Hindlimb muscle (tissue), 1 donor: ENCODE measurements at places on chromosomes 16 and 17. TPM values are rescaled to one million over a fixed set of nuclear protein-coding genes. Genes with fewer than 3 reads are reported as not detected.

CCL4 gene
- polyA plus RNA-seq, result 3.2 TPM

GRCh38 chr17:27362909-27363308 lies 69.0 kb downstream of the WSB1 start:
- no peak for DNase-seq

SOX15 gene
- polyA plus RNA-seq, result 2.3 TPM

- no peak for DNase-seq
Measured at GRCh38 chr16:56371660-56371937, 53.7 kb downstream of the AMFR start.

DNA sequence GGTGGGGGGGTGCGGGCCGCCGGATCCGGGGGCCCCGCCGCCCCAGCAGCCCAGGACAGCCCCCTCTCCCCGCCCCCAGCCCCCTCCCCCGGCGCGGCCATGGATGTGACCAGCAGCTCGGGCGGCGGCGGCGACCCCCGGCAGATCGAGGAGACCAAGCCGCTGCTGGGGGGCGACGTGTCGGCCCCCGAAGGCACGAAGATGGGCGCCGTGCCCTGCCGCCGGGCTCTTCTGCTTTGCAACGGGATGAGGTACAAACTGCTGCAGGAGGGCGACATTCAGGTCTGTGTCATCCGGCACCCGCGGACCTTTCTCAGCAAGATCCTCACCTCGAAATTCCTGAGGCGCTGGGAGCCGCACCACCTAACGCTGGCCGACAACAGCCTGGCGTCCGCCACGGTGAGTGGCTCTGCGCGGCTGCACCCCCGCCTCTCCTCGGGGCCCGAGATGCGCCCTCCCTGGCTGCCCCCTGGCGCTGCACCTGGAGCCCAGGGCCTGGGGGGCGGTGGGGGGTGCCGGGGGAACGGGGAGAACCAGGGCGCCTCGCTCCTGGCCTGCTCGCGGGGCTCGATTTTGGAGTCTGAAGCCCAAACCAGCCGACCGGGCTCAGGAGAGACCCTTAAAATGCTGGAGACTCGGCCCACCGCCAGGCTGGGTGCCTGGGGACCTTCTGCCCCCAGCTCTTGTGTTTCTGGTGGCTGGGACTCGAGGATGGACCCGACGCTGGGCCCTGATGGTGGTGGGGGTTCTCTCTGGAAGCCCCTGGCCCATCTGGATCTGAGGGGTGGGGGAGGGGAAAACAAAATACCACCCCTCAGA lies 744 bp downstream of the CMIP start:
- DNase-seq, result no peak

DNA sequence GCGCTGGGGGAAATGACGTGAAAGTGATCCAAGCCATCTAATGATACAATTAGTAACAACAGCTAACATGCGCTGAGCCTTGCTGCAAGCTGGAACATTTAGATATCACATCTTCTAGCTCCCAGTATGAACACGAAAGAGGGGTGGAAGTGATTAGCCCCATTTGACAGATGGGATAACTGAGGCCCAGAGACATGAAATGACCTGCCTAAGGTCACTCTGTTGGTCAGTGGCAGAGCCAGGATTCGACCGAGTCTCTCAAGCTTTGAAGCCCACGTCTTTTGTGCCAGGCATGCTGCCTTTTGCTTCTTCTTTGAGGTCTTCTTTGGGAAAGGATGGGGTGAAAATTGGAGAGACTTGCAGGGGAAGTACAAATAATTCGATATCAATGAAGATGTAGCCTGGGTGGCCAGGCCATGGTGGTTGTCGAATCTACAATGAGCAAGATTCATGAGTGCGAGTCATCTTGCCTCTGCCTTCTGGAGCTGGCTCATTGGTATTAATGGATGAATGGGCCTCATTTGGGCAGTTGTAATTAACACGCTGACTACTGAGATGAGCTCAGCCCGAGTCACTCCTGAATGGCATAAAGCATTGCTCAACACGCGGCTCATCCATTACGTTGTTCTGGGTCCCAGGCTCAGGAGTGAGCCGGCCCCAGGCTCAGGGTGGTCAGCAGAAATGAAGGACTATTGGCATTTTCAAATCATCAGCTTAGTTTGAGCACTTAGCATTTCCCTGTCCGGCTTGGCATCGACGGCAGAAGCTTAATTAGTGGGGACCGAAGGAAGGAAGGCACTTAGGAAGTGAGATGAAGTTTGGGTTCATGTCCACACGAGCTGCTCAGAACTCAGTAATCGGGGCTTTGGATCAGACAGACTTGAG lies 28.0 kb upstream of the GPRC5B start:
- no peak for DNase-seq

LUC7L gene
- polyA plus RNA-seq, result 64.9 TPM

- DNase-seq, result no peak
Measured at GRCh38 chr16:49640581-49640980, 215.3 kb downstream of the ZNF423 start.

GRCh38 chr17:69286257-69286656 lies 40.7 kb downstream of the ABCA5 start:
- DNase-seq, result no peak

GRCh38 chr17:81328489-81328888 lies 33.4 kb upstream of the SLC38A10 start:
- DNase-seq, result no peak

- DNase-seq, result no peak
Measured at GRCh38 chr16:17350207-17350606, 120.6 kb downstream of the XYLT1 start.

GRCh38 chr17:34182036-34182803 lies 72.9 kb upstream of the CCL2 start:
- DNase-seq, result no peak

DNA sequence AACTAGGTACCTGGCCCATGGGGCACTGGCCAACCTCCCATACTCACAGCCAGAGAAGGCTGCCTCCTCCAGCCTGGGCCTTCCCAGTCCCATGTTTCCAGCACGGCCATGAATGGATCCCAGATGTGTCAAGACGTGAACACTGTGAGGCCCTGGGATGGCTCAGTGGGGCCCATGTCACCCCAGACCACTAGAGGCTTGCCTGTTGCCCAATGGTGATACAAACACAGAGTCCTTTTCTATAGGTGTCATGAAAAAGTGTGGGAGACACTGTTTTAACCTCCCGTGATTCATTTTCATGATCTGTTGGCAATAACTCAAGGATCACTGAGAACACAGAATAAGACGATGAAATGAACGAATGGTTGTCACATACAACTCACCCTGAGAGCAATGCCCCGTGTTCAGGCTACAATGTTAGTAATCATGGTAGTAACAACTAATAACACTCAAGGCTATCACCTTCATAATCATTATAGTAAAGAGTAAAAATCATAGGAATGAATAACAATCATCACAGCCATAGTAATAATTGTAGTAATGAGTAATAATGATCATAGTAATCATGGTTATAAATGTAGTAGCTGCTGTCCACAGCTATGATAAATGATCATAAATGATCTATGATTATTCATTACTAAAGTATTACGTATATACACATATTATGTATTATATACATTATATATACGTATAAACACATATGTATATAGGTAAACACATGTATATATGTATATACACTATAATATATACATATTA lies 64.0 kb downstream of the DYNLRB2 start:
- DNase-seq, result no peak
